ENCODE measurements at places on chromosomes 7 and 10.

- DNase-seq, result no peak
Observed at GRCh38 chr7:151382079-151382885, 27.6 kb downstream of the WDR86 start.

GRCh38 chr7:132865366-132866143 is 216.3 kb downstream of the CHCHD3 start:
- peak; percentile 33 for DNase-seq

DNA sequence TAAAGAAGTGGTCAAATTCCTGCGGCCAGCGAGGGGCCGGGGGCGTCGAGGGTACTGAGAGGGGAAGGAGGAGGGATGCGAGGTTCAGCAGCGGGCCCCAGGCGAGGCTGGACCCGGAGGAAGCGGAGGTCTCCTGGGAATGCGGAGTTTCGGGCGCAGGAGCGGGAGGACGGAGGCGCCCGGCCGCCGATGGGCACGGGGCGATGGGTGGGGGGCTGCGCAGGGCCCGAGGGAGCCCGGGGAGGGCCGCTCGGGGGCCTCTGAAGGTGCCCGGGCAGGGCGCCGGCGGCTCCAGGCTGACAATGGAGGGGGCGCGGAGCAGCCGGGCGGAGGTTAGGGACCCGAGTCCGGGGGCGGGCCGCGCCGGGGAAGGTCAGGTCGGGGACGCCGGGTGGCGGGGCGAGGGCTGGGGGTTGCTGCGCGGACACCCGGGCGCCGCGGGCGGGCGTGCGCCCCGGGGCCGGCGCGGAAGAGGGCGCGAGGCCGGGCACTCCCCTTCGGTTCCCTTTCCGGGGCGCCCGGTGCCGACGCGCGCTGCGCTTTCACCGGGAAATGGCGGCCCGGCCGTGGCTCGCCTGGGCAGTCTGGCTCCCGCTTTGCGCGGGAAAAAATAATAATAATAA is 683 bp downstream of the MACROH2A2 start:
- peak; percentile 27 for DNase-seq

DNA sequence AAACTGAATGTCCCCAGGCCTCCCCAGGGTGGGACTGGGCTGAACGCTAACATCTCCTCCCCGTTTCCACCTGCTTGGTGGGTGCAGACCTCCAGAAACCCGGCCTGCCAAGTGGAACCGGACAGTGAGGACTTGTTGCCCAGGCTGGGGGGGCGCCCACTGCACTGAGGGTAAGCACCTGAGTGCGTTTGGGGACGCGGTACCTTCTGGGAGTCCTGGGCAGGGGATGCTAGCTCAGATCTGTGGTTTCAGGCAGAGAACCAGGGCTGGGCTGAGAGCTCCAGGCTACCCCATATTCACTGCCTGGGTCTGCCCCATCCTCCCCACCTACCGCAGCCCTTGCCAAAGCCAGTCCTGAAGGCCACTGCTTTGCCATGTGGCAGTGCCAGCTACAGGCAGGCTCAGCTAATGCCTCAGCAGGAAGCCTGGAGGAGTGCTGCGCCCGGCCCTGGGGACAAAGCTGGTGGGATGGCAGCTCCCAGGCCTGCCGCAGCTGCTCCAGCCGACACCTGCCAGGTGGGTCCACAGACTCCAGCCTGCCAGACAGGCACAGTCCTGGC is 3.5 kb upstream of the ZNF467 start:
- no peak for DNase-seq

- DNase-seq, result no peak
Observed at GRCh38 chr10:119817991-119818888, 54.4 kb downstream of the MCMBP start.

- DNase-seq, result no peak
Observed at GRCh38 chr7:137961200-137962177, 40.4 kb downstream of the CREB3L2 start.

DNA sequence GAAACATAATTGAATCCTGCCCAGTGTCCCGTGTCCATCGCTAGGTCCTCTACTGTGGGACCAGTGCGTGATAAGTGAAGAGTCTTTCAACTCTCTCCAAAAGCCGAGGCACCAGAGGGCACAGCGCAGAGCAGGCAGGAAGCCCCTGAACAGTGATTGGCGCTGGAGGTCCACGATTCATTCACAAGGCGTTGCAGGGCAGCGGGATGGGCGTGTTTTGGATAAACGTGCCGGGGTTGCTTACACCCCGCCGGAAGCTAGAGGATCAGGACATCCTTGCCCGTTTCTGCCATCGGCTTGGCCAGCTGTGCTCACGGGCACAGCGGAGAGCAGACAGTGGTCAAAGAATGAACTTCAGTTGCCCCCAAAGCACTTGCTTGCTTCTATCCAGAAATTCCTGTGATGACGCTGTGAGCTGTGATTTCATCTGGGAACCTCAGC is 86.0 kb upstream of the PFKP start:
- no peak for DNase-seq

DNA sequence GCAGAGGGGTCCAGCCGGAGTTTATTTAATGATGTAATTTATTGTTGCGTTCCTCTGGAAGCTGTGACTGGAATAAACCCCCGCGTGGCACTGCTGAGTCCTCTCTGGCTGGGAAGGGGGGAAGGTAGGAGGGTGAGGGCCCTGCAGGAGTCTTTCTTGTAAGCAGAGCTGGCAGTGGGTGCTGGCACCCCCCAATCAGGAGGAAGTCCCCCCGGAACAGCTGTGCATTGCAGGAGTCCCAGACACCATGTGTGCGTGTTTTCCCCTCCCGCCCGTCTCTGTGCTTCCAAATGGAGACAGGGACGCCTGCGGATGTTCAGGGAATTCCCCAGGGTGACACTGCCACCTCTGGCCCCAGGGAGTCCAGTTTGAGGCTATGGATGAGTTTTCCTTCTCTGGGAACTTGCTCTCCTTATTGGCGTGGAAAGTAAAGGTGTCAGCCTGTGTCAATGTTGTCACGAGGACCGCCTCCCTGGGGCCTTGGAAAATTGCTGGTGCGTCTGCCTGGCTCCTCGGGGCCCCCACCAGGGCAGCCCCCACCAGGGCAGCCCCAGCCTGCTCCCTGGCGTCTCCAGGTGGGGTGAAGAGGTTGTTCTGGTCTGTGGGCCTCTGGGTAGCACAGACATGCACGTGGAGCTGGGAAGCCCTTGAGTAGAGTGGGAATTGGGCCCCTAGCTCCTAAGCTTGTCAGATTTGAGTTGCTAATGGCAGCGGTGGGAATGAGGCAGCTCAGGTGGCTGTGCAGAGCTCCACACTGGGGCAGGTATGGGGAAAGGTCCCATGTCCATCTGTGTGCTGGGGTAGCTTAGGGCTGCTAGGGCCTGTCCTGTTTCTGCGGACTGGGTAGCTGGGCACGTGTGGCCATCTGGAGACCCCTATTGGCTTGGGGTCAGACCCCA is 2.7 kb downstream of the FZD9 start:
- DNase-seq, result peak; percentile 55

DNA sequence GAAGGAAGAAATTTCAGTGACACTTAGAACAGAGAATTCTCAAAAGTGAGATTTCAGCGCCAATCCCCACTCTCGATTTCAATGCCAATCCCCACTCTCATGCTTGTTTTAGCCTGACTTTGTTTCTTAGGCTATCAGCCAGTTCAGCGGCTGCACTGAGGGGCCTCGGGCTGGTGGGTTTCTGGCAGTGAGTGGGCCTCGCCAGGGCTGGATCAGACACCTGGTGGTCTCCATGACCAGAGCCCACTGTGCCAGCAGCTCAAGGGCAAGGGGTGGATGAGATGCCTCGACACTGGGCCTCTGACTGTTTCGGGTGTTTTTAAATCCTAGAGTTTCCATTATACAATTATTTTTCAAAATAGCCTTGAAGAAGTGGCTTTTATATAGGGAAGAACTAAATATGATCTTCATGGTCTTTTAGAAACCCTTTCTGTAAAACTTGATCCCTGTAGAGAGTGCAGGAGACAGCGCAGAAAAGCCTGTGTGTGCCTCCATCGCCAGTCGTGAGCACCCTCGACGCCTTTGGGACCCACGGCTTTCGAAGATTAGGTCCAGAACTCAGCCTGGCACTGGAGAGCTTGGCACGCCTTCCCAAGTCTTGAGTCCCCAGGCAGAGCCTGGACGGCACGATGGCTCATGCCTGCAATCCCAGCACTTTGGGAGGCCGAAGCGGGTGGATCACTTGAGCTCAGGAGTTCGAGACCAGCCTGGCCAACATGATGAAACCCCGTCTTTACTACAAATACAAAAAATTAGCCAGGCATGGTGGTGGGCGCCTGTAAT is 76.2 kb downstream of the INPP5A start:
- no peak for DNase-seq

GRCh38 chr7:50941525-50941924 is 158.8 kb upstream of the GRB10 start:
- no peak for DNase-seq

- DNase-seq, result no peak
Observed at GRCh38 chr10:117533507-117534281, 8.9 kb upstream of the EMX2 start.

- no peak for DNase-seq
Observed at GRCh38 chr10:8416192-8416701, 361.8 kb downstream of the GATA3 start.

DNA sequence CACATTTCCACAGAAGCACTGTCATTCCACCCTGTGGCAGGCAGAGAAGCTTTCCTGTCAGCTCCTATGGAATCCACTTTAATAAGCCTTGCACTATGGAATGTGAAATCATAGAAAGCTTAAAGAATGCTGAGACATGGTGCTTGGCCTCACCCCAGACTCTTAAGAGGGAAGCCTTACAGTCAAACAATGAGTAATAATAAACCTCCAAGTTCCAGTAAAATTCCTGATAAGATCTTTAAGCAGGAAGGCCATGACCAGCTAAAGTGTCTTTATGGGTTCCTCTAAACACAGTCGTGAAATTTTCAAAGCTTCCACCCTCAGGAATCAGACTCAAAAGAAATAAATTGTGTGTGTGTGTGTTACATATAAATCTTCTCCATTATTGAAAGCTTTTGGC is 11.9 kb upstream of the TEX36 start:
- peak; percentile 88 for DNase-seq

- DNase-seq, result no peak
Observed at GRCh38 chr10:53580465-53580864, 807.9 kb upstream of the MBL2 start.

GRCh38 chr10:33534416-33534815 is 199.9 kb upstream of the NRP1 start:
- peak; percentile 73 for DNase-seq

DNA sequence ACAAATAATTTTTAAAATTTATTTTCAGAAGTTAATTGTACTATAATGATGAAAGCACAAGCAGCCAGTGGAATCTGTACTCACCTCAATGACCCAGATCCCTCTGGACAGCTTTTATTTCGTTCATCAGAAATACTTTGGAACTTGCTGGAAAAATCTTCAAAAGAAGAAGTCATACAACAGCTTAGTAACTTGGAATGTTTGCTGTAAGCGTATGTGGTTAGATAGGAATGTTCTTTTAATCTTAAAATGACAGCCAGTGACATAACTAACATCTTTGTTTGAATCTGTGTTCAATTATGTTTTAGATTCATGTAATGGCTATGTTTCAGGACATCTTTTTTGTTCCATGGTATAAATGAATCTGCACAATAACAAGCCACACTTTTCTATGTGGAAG is 26.8 kb downstream of the CFAP69 start:
- DNase-seq, result peak; percentile 70

- DNase-seq, result no peak
Observed at GRCh38 chr10:78115135-78115853, 81.6 kb downstream of the RPS24 start.

- peak; percentile 94 for DNase-seq
Observed at GRCh38 chr7:92904244-92905131, 68.1 kb upstream of the CDK6 start.

DNA sequence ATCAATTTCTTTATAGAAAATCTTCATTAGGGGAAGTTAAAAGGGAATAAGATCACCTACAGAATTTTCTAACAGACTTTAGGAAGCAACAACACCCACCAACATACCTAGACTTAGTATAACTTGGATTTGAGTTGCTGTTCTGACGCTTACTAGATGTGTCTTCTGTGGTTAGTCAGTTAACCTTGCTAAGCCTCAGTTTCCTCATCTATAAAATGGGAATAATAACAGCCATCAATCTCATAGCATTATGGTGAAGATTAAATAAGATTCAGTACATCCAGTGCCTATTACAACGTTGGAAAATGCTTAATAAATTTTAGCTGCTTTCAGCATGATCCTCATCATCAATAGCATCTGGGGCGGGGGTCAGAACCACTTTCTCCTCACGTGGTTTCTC is 106.2 kb downstream of the SORBS1 start:
- no peak for DNase-seq

- DNase-seq, result peak; percentile 39
Observed at GRCh38 chr7:150962553-150963399, 15.3 kb downstream of the KCNH2 start.

GRCh38 chr10:120508393-120508792 is 51.4 kb downstream of the PLPP4 start:
- peak; percentile 90 for DNase-seq

DNA sequence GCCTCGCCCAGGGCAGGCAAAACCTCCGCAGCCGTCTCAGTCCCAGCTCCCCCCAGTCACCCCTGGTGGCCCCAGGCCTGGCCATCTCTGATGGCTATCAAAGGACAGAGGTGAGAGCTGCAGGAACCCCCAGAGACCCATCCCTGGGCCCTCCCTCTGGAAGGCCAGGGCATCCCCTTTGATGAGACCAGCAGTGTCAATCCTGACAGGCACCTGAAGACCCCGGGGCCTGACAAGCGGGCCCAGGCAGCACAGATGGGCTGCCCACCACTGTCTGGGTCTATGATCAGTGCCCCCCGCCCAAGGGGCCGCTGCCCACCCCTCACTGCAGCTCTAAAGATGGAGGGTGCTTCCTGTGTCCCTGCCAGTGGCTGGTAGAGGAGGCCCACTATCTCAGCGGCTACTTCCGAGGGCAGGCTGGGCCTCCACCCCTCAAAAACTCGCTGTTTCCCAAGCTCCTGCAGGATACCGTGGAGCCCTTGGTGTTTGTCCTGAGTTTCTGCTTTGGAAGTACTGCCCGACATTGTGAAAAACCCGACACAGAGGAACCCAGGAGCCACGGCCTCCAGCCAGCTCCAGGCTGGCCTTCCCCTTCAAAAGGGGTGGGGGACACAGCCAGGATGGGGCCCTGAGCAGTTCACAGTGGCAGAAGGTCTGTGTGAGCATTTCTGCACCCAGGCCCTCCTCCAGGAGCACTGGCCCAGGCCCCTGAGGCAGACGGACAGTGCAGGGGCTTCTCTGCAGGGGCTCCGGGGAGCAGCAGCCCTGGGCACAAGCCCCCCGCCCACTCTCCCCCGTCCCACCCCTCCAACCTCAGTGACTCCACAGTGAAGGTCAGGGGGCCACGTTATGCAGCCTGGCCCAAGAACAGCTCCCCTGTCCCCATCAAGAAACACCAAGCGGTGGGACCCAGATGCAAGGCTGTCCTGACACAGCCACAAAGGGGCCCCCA is 99.2 kb downstream of the PDGFA start:
- DNase-seq, result no peak

- no peak for DNase-seq
Observed at GRCh38 chr7:38833329-38833728, 75.7 kb downstream of the VPS41 start.

DNA sequence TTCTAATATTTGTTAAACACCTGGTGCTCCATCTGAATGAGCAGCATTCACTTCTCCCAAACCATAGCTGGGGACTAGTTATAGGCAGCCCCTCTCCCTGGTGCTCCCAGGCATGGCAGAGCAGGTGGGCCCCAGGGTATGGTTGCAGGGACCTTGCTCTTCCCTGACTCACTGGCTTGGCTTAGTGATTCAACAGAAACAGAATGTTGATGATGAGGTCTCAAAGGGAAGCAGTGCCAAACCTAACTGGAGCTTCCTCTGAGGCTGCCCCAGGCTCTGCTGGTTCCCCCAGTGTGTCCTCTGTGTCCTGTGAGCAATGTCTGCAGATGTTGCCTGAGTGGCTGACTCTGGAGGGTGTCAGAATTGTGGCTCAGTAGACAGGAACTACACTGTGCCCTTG is 3.7 kb downstream of the GPR26 start:
- no peak for DNase-seq

GRCh38 chr10:80567292-80567691 is 29.6 kb downstream of the SH2D4B start:
- no peak for DNase-seq

Measured in PC-3 (cell line).